ENCODE measurements at places on chromosomes 7 and 10. TPM values are rescaled to one million over a fixed set of nuclear protein-coding genes. Genes with fewer than 3 reads are reported as not detected.

CRHR2 gene
- total RNA-seq: not detected

DNA sequence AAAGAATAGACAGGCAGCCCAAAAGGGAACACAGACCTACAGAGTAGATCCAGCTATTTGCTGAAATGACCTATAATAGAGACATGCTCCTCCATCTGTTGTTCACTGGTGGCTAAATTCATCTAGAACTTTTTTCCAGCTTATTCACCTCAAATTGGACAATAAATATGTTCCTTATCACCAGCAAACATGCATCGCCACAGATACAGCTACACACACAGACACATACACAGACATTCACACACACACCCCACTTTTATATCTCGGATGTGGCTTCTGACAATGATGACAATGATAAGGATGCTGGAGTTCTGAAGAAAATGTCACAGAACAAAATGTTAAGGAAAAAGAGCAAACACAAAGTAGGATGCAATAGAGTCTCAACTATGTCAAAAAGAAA lies 175.4 kb downstream of the LSM5 start:
- ATAC-seq: no peak

LMOD2 gene
- total RNA-seq: not detected

GRCh38 chr10:31756729-31757110 lies 171.9 kb downstream of the ARHGAP12 start:
- no peak for ATAC-seq

GHRHR gene
- total RNA-seq: not detected

RBP4 gene
- not detected for total RNA-seq

GRCh38 chr7:21544715-21545114 lies 1.9 kb downstream of the DNAH11 start:
- ATAC-seq: no peak

LRIT1 gene
- not detected for total RNA-seq

ARHGEF5 gene
- total RNA-seq: 17.6 TPM

GRCh38 chr10:119447823-119448546 lies 94.5 kb downstream of the RGS10 start:
- no peak for ATAC-seq

DNA sequence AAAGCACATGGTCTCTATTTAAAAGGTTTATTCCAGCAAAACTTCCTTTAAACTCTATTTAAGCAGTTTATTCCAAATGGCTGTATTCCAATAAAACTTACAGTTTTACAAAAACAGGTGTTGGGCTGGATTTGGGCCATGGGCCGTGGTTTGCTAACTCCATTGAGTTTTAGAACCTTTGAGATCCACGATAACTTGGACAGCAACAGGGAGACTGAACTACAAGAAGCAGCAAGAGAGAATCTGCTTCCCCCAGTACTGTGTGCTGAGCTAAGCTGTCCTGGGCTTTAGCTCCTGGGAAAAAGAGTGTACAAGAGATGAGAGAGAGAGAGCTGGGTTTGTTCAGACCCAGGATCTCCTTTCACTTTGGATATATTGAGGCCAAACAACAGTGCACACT lies 204.0 kb upstream of the CELF2 start:
- ATAC-seq: no peak

- no peak for ATAC-seq
These were observed 759 bp downstream of the DNAJB12 start for GRCh38 chr10:72353965-72354355.

PARP12 gene
- 43.6 TPM for total RNA-seq

- ATAC-seq: no peak
These were observed 91.1 kb downstream of the PPP1R9A start for GRCh38 chr7:94998266-94999068.

GRCh38 chr10:96482815-96483588 lies 30.7 kb downstream of the TLL2 start:
- no peak for ATAC-seq

DNA sequence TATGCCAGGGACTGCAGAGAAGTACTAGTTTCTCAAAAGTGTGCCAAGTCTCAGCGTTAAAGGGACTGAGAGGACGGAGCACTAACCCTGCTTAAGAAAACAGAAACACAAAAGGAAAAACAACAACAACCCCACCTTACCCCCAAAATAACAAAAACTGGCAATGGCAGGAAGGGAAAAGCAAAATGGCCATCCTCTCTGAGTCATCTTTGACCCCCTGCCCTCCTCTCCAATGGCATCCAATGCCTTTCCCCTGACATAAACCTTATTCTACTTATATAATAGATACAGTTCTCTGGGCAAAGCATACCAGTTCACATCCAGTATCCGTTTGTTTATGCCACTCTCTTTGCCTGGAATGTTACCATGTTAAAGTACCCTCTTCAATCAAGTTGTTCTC lies 1.6 kb downstream of the POLR1F start:
- no peak for ATAC-seq

GRCh38 chr7:39383136-39383535 lies 183.1 kb upstream of the YAE1 start:
- no peak for ATAC-seq

CDC14C gene
- not detected for total RNA-seq

DNA sequence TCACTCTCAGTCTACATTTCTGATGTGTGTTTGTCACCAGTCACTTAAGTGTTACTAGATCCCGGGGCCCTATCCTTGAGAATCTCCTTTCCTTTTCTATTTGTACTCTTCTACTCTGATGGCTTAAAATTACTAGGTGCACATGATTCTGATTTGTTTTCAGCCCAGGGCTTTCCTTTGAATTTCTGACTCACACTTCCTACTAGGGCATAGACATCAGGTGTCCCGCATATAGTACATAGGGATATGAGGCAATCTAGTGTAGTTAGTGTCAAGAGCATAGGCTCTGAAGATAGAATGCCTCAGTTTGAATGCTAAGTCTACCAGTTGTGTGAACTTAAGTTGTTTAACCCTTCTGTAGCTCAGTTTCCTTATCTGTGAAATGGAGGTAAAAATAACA lies 49.4 kb upstream of the LRRN3 start:
- ATAC-seq: peak; percentile 44

LDB3 gene
- 0.11 TPM for total RNA-seq

TEX47 gene
- total RNA-seq: not detected

GRCh38 chr7:105656922-105657521 lies 75.7 kb upstream of the EFCAB10 start:
- ATAC-seq: peak; percentile 89
